ENCODE measurements at places on chromosomes 12 and 14. TPM values are rescaled to one million over a fixed set of nuclear protein-coding genes. Genes with fewer than 3 reads are reported as not detected.

GRCh38 chr14:21087294-21088091 lies 11.0 kb downstream of the ZNF219 start:
- H3K36me3 ChIP-seq: peaks cover 5% of the 10 kb centered on the region
- peaks cover 20% of the 10 kb centered on the region for H3K4me1 ChIP-seq
- H3K27me3 ChIP-seq: no peaks in the 10 kb centered on the region
- DNase-seq: peak; percentile 58
- no peak overlapping the region for H3K4me3 ChIP-seq

DNA sequence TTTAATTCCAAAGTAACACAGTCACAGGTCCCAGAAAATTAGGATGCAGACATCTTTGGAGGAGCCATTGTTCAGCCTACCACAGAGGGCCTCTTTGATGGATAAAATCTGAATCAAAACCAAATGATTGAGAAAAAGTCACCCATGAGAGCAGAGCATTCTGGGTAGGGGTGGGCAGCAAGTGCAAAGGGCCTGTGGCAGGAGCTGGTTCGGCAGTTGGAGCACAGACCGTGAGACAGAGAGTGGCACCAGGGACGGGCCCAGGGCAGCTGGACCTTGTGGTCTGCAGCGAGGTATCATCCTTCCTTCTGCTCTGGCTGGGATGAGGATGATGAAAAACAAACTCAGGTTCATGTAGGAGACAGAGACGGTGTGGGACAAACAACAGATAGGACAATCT lies 18.0 kb downstream of the UBC start:
- no peak overlapping the region for H3K27ac ChIP-seq
- no peak for DNase-seq
- peaks cover 17% of the 10 kb centered on the region for H3K4me1 ChIP-seq
- no peaks in the 10 kb centered on the region for H3K27me3 ChIP-seq
- H3K36me3 ChIP-seq: no peaks in the 10 kb centered on the region

The GLIPR1 gene
- total RNA-seq: 9.3 TPM

The BCL11B gene
- 66.2 TPM for total RNA-seq

DNA sequence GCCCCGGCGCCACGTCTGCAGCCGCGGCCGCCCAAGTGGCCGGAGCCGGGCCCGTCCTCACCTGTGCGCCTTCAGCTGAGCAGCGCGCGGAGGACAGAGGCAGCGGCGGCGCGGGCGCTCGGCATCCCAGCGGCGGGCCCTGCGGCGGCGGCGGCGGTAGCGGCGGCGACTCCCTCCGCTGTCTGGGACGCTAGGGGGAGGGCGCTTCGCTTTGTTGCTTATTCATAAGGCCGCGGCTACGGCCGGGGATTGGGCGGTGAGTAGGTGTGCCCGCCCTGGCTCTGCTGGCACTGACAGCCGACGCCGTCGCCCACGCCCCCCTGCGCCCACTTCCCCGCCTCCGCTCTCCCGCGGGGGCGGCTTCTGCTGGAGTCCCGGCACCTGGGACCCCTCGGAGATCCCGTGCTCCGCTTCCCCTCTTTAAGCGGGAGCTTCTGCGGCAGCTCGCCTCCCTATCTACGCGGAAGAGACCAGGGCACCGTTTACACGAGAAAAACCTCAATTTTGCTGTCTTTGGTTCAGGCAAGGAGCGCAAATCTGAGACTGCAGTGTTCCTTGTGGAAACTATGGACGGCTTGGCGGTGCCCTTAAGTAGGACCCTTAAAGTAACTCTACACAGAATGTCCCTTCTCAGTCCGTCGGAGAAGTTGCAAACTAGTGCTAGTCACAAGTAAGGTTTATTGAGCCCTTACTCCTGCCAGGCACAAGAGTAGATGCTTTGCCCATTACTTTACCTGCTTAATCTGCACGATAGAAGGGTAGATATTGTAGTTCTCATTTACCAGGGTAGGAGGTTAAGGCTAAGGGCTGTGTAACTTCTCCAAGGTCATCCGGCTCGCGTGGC lies at the start of gene ARMH4:
Gene ARMH4 (minus strand): TSS at position 200 of the 844 bp plus-strand sequence. CDS start 12,855 bp downstream, outside the sequence.
- no peak within 1 kb of the TSS for H3K27ac ChIP-seq
- H3K36me3 ChIP-seq: no peaks in the 10 kb centered on the region
- peak; percentile 80 for DNase-seq
- H3K4me1 ChIP-seq: peaks cover 16% of the 10 kb centered on the region
- H3K27me3 ChIP-seq: peaks cover 53% of the 10 kb centered on the region
- H3K4me3 ChIP-seq: peak within 1 kb of the TSS; percentile 65

- no peaks in the 10 kb centered on the region for H3K27me3 ChIP-seq
- no peak overlapping the region for H3K4me3 ChIP-seq
- no peak for DNase-seq
These were observed 201.1 kb downstream of the MED13L start for GRCh38 chr12:116076399-116076798.

DNA sequence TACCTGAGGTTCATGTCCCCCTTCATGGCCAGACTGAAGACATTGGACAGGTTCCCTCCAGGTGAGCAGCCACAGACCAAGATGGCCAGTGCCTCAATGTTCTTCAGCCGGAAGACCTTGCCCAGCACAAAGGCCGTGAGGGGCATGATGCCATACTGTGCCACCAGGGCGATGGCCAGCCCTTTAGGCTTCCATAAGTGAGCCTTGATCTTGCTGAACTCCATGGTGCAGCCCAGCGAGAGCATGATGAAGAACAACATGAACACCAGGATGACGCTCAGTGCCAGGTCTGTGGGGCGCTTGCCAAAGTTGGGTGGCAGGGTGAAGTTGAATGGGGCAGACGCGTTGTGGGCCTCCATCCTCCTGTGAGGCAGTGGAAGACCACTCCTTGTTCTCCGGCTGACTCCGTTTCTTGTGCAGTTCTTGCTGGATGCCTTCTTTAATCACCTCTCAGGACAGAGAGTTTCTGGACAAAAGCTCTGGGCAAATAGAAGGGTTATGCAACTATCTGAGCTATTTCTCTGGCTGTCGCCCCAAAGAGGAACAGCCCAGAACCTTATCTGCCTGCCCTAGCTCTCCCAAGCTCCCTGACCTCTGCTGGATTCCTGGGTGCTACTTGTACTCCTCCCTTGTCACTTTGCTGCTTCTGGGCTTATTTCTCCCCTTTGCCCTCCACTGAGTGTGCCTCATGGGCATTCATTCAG lies at the start of gene SLC10A1:
Gene SLC10A1 (minus strand): TSS at position 445 of the 704 bp plus-strand sequence. CDS start 86 bp downstream, at position 359.
- H3K27ac ChIP-seq: no peak within 1 kb of the TSS
- H3K36me3 ChIP-seq: peaks cover 5% of the 10 kb centered on the region
- no peak within 1 kb of the TSS for H3K4me3 ChIP-seq

The SMOC1 gene
- not detected for total RNA-seq

- DNase-seq: peak; percentile 45
- peak overlapping the region; percentile 83 for H3K27ac ChIP-seq
- peaks cover 38% of the 10 kb centered on the region for H3K4me1 ChIP-seq
- no peaks in the 10 kb centered on the region for H3K27me3 ChIP-seq
- no peaks in the 10 kb centered on the region for H3K36me3 ChIP-seq
- no peak overlapping the region for H3K4me3 ChIP-seq
These were observed 173.4 kb upstream of the ATP2B1 start for GRCh38 chr12:89882050-89882449.

The EPYC gene
- not detected for total RNA-seq

- DNase-seq: no peak
- no peaks in the 10 kb centered on the region for H3K4me1 ChIP-seq
- H3K27ac ChIP-seq: no peak overlapping the region
- no peak overlapping the region for H3K4me3 ChIP-seq
- no peaks in the 10 kb centered on the region for H3K27me3 ChIP-seq
These were observed 63.5 kb downstream of the PELI2 start for GRCh38 chr14:56181681-56182085.

- H3K27me3 ChIP-seq: peaks cover 77% of the 10 kb centered on the region
- H3K4me1 ChIP-seq: peaks cover 26% of the 10 kb centered on the region
- no peak for DNase-seq
- no peak overlapping the region for H3K4me3 ChIP-seq
- peaks cover 4% of the 10 kb centered on the region for H3K36me3 ChIP-seq
- no peak overlapping the region for H3K27ac ChIP-seq
These were observed 1.7 kb downstream of the OTX2 start for GRCh38 chr14:56808383-56809269.

- H3K27ac ChIP-seq: no peak overlapping the region
- H3K4me3 ChIP-seq: no peak overlapping the region
These were observed 114.7 kb downstream of the DAAM1 start for GRCh38 chr14:59303216-59303615.

The SPATA7 gene
- total RNA-seq: 4.0 TPM

The OR10G3 gene
- total RNA-seq: not detected

- H3K27me3 ChIP-seq: peaks cover 6% of the 10 kb centered on the region
- H3K27ac ChIP-seq: no peak overlapping the region
- H3K4me1 ChIP-seq: no peaks in the 10 kb centered on the region
- no peaks in the 10 kb centered on the region for H3K36me3 ChIP-seq
- no peak overlapping the region for H3K4me3 ChIP-seq
These were observed 353.9 kb downstream of the GRIN2B start for GRCh38 chr12:13627536-13627935.

The FLRT2 gene
- total RNA-seq: not detected

The CCDC38 gene
- not detected for total RNA-seq

The PROX2 gene
- 0.23 TPM for total RNA-seq

- peaks cover 11% of the 10 kb centered on the region for H3K36me3 ChIP-seq
- H3K27me3 ChIP-seq: no peaks in the 10 kb centered on the region
- DNase-seq: no peak
These were observed 235.2 kb downstream of the CHST11 start for GRCh38 chr12:104691721-104692556.

GRCh38 chr12:96155781-96156180 lies 38.4 kb upstream of the ELK3 start:
- no peak overlapping the region for H3K4me3 ChIP-seq
- H3K4me1 ChIP-seq: no peaks in the 10 kb centered on the region
- DNase-seq: no peak
- H3K27ac ChIP-seq: no peak overlapping the region

GRCh38 chr12:101608301-101609133 lies 13.7 kb downstream of the MYBPC1 start:
- DNase-seq: no peak
- peaks cover 4% of the 10 kb centered on the region for H3K4me1 ChIP-seq
- H3K27ac ChIP-seq: no peak overlapping the region
- no peak overlapping the region for H3K4me3 ChIP-seq
- H3K27me3 ChIP-seq: no peaks in the 10 kb centered on the region
- no peaks in the 10 kb centered on the region for H3K36me3 ChIP-seq

- peak overlapping the region; percentile 97 for H3K4me3 ChIP-seq
- peak overlapping the region; percentile 97 for H3K27ac ChIP-seq
- no peaks in the 10 kb centered on the region for H3K27me3 ChIP-seq
- DNase-seq: no peak
- peaks cover 64% of the 10 kb centered on the region for H3K4me1 ChIP-seq
These were observed 2.8 kb downstream of the SLC38A2 start for GRCh38 chr12:46369474-46370379.

GRCh38 chr12:52643233-52644077 lies 8.6 kb downstream of the KRT2 start:
- H3K4me1 ChIP-seq: peaks cover 66% of the 10 kb centered on the region
- H3K27ac ChIP-seq: peak overlapping the region; percentile 3
- DNase-seq: no peak
- H3K4me3 ChIP-seq: no peak overlapping the region
- H3K27me3 ChIP-seq: no peaks in the 10 kb centered on the region

GRCh38 chr14:75861161-75861621 lies 120.6 kb downstream of the TGFB3 start:
- H3K27me3 ChIP-seq: no peaks in the 10 kb centered on the region
- DNase-seq: no peak
- H3K4me3 ChIP-seq: no peak overlapping the region
- H3K36me3 ChIP-seq: peaks cover 3% of the 10 kb centered on the region

The CLEC4A gene
- total RNA-seq: not detected

DNA sequence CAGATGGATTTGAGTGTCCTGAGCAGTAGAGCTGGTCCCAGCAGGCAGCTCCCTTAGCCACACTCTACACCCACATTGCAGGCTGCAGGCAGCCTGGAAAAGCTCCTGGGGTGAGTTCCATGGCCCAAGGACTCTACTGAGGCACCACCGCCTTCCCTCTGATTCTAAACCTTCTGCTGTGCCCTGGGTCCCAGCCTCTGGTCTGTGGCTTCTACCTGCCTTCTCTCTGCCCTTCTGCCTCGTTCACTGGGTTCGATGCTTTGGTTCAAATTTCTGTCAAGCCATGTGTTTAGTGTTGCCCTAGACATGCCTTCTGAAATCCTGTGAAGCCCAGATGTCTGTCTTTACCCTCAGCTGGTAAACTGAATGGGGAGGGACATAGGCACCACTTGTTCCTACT lies 1.5 kb upstream of the FGF6 start:
- H3K27ac ChIP-seq: no peak overlapping the region
- no peak overlapping the region for H3K4me3 ChIP-seq
- no peaks in the 10 kb centered on the region for H3K36me3 ChIP-seq
- peaks cover 9% of the 10 kb centered on the region for H3K27me3 ChIP-seq
